ENCODE measurements at places on chromosomes 12 and 14.

DNA sequence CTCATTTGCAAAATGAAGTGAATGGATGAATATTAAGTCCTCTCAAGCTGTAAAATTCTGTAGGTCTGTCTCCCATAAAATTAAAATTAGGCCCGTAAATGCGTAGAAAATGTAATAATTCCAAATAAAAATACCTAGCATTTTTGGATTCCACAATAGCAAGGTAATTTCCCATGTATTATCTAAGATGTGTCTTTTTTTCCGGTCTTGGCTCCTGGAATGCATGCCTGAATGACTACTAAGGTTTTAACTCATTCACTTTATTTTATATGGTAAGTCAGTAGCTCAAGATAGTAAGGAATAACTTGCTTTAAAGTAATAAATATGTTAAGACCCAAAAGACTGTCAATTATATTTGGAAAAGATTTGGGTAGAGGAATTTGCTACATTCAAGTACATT lies 11.1 kb downstream of the TXNRD1 start:
- DNase-seq: no peak

DNA sequence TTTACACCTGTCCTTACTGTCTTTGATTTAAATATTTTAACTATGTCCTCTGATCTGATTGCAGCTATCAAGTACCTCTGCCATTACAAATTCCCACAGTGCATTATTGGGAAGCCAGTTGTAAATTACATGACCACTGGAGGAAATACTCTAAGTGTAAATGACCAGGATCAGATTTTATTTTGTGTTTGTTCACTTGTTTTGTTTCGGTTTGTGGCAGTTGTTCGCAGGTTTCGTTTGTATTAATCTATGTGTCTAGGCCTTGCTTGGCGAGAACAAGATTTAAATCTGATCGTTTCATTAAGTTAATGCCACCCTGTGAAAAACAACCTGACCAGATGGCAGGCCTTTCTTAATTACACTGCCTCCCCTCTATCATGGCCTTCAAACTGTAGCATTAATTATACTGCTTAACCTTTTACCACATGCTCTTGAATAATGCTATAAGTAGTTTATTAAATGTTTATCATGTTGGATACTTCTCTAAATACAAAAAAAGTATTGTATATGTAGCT lies 990.1 kb downstream of the TMTC2 start:
- DNase-seq: peak; percentile 87

GRCh38 chr14:85487215-85487614 lies 42.7 kb upstream of the FLRT2 start:
- no peak for DNase-seq

DNA sequence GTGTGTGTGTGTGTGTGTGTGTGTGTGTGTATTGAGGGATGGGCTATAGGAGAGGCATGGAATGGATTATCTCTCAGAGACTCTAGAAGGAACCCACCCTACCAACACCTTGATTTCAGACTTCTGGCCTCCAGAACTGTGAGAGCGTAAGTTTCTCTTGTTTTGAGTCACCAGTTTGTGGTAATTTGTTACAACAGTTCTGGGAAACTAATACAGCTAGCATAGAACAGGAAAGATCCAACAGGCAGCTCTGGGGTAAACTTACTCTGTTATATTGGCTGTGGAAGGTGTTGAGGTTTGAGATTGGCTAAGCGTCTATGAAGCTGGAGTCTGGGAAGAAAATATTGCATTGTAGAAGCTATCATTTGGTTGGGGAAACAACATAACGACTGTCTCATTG lies 334.3 kb downstream of the AACS start:
- no peak for DNase-seq

DNA sequence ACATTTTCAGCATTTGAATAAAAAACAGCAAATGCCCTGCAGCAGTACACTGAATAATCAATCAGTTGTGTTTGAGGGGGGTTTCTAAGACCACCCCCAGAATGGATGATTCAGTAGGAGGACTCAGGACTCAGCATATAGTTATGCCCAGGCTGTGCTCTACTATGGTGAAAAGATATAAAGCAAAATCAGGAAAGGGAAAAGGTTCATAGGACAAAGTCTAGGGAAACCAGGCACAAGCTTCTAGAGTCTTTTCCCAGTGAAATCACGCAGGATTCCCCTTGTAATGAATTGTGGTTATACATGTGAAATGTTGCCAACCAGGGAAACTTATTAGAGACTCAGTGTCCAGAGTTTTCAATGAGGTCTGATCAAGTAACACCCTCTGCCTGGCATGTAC lies 25.0 kb upstream of the SLC17A8 start:
- DNase-seq: no peak

DNA sequence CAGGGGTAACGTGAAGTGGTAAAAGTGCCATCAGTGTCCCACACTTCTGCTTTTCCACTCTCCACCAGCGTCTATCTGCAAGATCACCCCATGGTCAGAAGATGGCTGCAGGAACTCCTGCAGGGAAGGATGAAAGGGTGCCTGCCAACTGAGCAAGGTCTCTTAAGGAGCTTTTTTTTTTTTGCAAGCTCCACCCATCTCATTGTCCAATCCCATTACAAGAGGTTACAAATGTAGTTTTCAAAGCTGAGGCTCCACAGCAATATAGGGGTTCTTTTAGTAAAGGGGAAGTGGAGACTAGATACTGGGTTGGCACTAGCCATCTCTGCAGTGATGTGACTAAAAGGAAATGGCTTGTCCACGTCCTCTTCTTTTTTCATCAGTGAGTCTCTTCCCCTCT lies 5.9 kb upstream of the BHLHE41 start:
- DNase-seq: no peak

DNA sequence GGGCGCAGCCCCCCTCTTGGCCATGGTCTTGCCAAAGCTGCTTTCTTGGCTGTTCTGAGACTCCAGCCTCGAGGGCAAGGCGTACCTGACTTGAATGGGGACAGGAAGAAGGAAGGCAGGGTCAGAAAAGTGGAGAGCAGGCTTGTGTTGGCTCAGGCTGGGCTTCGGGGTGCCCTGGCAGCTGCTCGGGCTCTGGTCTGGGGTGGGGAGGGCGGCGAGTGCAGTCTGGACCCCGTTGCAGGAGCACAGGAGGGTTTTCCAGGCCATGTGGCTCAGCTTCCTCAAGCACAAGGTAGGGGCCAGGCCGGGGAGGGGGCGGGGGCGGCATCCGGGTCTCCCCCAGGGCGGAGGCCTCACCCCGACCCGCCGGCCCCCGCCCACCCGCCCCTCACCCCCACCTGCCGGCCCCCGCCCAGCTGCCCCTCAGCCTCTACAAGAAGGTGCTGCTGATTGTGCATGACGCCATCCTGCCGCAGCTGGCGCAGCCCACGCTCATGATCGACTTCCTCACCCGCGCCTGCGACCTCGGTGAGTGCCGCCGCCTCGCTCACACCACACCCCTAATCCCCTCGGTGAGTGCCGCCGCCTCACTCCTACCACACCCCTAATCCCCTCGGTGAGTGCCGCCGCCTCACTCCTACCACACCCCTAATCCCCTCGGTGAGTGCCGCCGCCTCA lies 4.2 kb downstream of the NOC4L start:
- no peak for DNase-seq

- DNase-seq: no peak
Measured at GRCh38 chr14:47526591-47527244, 148.7 kb downstream of the MDGA2 start.

DNA sequence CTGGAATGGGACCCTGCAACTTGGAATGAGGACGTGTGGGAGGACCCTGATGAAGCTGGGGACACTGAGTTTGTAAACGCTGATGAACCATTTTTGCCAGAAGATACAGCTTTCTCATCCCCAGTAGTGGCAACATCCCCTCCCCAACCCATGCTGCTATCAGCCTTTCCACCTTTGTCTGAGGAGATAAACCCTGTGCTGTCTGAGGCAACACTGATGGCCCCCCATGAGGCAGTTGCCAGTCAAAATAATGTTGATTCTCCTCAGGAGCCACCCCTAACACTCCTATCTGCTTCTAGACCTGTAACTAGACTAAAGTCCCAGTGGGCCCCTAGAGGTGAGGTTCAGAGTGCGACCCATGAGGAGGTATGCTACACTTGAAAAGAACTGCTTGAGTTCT lies 7.5 kb upstream of the RNASE9 start:
- no peak for DNase-seq

- no peak for DNase-seq
Measured at GRCh38 chr14:67675219-67675582, 769 bp upstream of the VTI1B start.

- DNase-seq: no peak
Measured at GRCh38 chr14:34450542-34450915, 11.5 kb downstream of the SPTSSA start.

- DNase-seq: no peak
Measured at GRCh38 chr12:79001404-79001803, 136.8 kb downstream of the SYT1 start.

- DNase-seq: no peak
Measured at GRCh38 chr12:92911339-92911738, 17.8 kb downstream of the EEA1 start.

DNA sequence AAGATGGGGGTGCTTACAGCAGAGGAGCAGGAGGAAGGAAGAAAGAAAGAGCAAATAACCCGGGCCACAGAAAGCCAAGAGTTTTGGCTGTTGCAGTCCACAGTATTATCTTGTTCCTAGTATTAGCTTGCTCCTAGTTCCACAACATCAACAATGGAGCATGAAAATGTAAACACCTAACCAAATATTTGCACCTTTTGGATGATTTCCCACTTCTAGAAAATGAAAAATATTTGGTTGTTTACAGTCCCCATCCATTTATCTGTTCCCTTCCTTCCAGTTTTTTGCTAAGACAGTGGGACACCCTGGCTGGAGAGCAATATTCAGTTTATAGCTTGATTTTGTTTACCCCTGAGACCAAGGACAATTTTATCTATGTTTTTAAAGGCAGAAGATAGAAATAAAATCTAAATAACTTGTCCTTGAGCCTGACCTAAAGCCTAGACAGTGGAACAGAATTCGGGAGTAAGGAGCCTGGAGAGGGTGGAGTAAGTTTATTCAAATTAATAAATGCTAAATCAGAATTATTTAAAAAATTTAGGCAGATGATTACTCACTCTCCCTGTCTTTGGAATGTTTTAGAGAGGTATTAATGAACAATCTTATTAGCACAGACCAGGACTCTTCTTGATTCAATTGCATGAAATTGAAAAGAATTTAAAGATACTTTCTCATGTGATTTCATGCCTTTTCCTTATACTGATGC lies 51.6 kb downstream of the RESF1 start:
- no peak for DNase-seq

DNA sequence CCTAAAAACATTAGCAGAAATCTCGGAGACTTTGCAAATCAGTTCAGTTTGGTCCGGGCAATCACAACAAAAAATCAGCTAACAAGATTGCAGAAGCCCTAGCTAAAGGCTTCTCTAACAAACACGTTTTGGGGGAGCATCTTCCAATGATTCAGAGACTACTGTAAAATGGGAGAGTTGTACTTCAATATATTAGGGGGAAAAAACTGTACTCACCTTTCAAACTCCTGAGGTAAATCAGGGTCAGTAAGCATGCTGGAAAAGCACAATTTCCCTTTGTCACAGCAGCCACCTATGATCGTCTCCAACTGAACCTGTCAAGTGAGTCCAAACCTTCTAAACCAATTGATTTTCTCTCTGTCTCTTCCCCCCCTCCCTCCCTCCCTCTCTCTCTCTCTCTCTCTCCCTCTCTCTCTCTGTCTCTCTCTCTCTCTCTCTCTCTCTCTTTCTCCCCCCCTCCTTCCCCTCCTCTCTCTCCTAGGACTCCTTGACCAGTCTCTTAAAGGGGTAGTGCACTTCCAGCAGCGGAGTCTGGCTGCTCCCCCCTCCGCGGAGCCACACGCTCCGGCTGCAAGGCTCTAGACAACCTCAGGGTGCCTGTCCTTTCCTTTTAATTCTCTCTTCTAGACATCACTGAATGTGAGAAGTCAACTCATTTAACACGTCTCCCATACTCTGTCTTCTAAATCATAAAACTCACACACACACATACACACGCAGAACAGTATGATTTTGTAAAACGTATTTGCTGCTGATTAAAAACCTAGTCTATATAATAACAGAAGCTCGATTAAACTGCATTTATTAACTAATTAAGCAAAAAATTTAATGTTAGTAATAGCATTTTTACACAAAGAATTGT lies at the start of gene SOX5:
TSS of gene SOX5 (minus strand) at position 323 of the 862 bp plus-strand sequence. CDS start at position 254, 69 bp downstream.
- peak; percentile 57 for DNase-seq

- no peak for DNase-seq
Measured at GRCh38 chr14:71163842-71164629, 256.8 kb downstream of the PCNX1 start.

DNA sequence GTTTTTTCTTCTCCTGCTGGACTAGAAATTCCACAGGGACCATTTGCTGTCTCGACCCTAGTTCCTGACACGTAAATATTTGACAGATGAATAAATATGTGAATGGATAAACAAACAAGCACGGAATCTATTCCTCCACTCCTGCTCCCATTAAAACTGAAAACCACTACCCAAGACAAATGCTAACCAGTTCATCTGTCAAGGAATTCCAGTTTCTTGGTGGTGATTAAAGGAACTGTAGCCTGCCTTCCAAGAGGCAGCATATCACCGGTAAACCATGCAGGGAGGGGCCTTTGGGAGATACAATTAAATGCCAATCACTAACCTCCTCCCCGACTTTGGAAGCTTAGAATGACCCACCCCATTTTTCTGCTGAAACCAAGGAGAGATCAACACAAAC lies 95.4 kb downstream of the TTC7B start:
- no peak for DNase-seq

- DNase-seq: no peak
Measured at GRCh38 chr14:74929242-74929641, 6.2 kb upstream of the RPS6KL1 start.

DNA sequence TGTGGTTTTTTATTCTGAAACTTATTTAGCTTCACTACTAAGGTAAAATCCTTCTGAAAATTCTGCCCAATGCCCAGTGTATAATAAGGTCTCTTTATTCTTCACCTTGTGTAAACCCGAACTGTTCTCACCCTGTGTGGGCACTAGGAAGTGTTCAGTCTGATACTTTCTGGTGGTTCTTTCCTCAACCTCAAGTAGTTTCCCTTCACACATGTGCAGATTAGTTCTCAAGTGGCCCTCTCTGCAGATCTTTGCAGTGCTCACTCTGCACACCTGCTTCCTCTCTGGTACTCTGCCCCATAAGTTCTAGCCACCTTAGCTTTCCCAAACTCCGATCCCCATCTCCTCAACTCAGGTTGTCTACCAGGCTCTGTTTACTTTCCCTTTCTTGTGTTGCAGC lies 61.6 kb downstream of the RAD51B start:
- no peak for DNase-seq

- no peak for DNase-seq
Measured at GRCh38 chr12:4286228-4286627, 12.7 kb downstream of the CCND2 start.

DNA sequence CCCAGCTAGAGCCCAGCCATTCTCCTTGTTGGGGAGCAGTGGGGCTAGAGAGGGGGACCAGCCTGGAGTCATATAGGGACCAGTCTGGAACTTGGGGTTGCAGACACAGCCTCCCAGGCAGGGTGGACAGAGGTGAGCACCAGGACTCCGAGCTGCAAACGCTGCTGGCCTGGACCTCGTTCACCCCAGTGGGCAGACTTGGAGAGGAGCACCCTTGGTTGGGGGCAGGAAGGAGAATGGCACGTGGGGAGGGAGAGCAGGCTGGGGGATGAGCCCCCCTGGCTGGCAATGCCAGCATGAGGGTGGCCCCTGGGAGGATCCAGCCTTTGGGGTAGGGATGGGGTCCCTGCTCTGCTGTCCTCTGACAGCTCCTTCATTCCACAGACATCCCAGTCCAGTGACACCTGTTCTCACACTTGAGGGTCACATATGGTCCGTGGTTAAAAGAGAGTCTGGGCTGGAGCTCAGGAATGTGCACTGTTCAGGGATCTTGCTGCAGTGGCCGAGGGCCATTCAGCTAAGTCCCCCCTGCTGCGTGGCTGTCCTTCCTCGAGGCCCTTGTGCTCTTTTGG lies 2.8 kb downstream of the LBHD2 start:
- no peak for DNase-seq

Measured in DMS 273 treated with DMSO at 0.1 percent for 48 hours (cell line).